Fibroblast of skin of right quadriceps (primary cell): ENCODE measurements at places on chromosomes 12 and 14.
A peak's percentile ranks its signal among the peaks of the same experiment; 100 is the strongest.

GRCh38 chr12:95908573-95908972 lies 33.8 kb downstream of the CCDC38 start:
- peak; percentile 59 for DNase-seq

DNA sequence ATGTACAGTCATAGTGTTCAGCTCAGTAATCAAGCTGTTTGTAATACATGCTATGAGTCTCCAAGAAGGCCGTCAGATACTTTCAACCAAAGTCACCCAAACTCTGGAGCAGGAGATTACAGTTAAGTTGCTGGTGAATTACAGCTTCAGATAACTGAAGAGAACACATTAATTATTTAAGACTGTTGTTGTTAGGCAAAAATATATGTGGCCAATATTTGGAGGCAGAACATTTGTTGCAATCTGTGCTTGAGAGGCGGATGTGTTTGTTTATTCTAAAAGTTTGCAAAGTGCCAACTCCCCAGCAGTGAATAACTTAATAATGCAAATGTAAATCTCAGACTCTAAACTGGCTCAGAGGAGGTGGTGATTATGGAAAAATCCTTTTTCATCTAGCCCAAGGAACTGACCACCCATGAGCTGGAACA lies 300.7 kb upstream of the TBX3 start:
- DNase-seq: no peak

- DNase-seq: no peak
Observed at GRCh38 chr14:94043111-94043755, 17.1 kb downstream of the OTUB2 start.

GRCh38 chr12:33314223-33314622 lies 125.4 kb downstream of the SYT10 start:
- DNase-seq: no peak

DNA sequence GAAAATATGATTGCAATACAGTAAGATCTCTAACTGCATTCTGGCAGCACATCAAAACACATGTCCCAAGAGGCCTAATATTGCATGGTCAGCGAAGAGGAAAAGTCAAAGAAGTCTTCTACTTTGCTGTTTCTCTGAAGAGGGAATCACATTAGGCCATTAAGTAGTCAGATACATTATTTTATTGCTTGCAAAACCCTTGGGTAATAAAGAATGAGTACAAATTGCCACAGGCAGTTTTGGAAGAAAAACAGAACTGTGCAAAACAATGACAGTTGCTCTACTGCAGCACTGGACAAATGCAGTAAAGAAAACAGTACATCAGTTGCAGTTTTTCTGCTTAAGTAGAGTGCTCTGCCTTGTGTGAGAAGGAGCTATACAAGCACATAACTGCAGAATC lies 211.9 kb downstream of the MED13L start:
- peak; percentile 20 for DNase-seq

DNA sequence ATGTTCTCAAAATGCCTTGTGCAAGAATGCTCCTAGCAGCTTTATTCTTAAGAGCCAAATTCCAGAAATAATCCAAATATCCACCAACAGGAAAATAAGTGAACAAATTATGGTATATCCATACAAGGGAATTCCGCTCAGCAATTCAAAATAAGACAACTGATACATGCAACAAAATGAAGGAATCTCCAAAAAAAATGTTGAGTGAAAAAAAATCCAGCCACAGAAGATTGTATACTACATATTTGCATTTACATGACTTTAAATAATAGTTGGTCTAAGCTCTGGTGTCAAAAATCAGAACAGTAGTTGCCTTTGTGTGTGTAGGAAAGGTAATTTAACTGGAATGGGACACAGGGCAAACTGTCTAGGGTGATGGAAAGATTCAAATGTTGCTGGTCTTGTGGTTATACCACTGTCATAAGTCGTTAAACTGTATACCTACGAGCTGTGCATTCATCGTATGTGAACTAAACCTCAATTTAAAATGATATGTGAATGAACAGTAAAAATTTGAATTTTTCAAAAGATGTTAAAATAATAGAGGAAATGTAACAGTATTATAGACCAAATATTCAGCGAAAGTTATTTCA lies 3.2 kb downstream of the CD69 start:
- no peak for DNase-seq

GRCh38 chr12:5505116-5505515 lies 73.2 kb downstream of the NTF3 start:
- no peak for DNase-seq

GRCh38 chr12:109883461-109883860 lies 3.1 kb upstream of the GLTP start:
- DNase-seq: no peak

DNA sequence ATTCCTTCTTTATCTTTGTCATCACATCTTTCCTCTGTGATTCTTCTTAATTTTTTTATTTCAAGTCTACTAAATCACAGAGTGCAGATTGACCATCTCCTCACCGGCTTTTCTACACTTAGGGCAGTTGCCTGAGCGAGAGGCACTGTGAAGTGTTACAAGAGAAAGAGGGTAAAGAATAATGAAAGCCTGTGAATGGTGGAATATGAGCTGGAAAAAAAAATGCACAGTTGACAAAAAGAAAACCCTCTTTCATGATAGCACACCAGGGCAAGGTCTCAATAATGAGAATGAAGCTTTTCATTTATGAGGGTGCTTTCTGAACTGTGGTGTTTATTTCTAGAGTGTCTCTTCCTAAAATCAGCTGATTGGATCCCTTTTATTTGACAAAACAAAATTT lies 106.2 kb upstream of the PDE3A start:
- no peak for DNase-seq

DNA sequence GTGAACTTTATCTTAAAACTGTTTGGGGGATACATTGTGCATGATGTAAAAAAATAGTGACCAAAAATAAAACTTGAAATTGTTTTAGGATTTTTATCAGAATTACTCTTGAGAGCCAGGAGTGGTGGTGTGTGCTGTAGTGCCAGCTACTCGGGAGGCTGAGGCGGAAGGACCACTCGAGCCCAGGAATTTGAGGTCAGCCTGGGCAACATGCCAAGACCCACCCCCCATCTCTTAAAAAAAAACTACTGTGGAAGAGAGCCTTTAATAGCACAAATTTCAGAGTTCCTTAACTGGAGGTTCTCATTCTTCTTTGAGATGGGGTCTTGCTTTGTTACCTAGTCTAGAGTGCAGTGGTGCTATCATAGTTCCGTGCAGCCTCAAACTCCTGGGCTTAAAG lies 21.5 kb downstream of the CPSF2 start:
- peak; percentile 13 for DNase-seq

DNA sequence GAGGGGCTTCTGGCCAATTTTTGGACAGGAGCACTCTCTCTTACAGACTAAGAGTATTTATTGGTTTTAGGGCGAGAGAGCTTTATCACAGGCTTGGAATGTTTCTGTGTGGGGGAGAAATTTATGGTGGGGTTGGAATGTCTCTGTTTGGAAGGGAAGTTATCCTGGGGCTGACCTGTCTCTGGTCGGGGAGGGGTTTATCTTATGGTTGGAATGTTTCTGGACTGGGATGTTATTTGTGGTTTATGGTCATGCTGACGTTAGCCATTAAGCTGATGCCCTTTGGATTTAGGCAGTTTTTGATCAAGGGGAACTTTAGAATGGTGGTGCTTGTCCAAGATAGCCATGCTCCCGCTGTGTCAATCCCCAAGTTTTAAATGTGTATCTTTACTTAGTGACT lies 614.8 kb downstream of the DIO2 start:
- DNase-seq: peak; percentile 79

DNA sequence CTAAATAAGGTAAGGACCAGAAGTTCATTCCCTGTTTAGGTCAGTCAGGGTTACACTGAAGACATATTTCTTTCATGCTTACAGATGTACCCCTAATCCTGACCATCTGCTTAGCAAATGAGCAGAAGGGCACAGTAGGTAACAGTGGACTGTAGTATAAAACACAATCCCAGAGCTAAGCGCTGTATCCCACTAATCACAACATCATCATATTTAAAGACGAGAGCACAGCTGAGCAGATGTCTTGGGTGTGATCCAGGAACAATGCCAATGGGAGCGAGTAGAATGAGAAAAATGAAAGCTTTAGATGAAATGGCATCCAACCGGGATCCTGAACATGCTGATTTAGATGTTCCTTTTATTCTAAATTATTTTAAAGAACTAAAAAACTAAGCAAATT lies 213.4 kb downstream of the CCER1 start:
- DNase-seq: no peak

DNA sequence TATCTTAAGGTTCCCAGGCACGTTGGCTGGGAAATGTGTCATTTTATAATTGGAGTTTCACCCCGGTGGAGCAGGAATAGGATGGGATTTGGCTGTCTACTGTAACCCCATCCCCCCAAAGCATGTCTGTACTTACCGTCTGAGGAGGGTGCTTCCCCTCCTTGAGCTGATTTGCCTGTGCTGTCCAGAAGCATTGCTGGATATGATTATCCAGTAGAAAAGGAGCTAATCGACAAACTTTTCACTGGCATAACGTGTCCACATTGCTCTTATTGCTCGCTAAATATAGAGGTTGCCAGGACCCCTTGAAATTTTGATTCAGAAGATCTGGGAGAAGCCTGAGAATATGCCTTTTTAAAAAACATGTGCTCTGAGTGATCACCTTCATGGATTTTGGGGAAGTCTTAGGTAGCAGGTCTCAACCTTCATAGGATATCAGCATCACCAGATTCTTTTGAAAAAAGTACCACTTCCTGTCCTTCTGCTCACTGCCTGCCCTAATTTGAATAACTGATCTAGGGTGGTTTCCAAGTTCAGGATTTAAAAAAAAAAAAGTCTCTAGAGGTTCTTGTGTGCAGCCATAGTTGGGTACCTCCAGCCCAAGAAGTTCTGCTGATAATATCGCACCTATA lies 80.4 kb upstream of the KCNA1 start:
- no peak for DNase-seq

DNA sequence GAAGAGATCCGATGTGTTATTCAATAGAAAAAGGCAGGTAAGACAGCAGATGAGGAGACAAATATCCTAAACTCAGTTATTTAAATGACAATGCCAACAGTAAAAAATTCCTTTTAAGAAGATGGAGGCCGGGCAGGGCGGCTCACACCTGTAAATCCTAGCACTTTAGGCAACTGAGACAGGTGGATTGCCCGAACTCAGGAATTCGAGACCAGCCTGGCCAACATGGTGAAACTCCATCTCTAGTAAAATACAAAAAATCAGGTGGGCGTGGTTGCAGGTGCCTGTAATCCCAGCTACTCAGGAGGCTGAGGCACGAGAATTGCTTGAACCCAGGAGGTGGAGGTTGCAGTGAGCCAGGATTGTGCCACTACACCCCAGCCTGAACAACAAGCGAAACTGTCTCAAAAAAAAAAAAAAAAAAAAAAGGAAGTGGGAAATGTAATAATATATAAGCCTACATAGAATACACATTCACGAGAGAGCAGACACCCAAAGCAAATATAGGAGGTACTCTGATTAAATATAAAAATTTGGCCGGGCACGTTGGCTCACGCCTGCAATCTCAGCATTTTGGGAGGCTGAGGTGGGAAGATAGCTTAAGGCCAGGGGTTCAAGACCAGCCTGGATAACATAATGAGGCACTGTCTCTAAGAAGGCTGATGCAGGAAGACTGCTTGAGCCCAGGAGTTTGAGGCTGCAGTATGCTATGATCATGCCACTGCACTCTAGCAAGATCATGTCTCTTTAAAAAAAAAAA lies 19.0 kb downstream of the CORO1C start:
- no peak for DNase-seq

GRCh38 chr14:21987937-21988336 lies 314.3 kb upstream of the OR4E1 start:
- DNase-seq: peak; percentile 1

DNA sequence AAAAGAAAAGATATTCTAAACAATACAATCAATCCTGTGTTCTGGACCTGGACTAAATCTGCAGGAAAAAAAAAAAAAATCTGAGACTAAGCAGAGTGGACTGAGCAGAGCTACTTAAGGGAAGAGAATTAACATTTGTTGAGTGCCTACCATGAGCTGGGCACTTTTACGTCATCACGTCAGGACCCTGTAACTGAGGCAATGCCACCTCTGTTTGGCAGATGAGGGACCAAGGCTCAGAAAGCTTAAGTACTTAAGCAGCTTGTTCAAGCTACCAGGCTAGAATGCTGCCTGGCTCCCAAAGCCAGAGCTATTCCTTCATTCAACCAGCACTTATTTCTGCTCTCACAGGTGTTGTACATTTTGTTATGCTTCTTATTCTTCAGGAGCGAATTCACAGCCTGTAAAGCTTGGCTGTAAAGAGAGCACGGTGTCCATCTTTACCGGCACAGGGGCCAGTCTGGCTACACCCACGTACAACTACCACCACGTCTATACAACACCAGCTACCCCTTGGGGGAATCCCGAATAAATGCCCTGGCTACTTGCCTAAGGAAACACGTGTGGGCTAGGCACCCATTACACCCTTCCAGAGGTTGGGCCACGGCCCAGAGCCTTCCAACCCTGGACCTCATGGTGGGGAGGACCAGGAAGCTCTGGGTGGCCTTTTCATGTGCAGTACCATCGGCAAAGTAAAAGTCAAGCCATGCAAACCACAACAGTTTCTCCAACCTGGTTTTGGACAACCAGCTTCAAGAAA lies 27.0 kb downstream of the TMCC3 start:
- DNase-seq: no peak

GRCh38 chr12:95116773-95117172 lies 43.4 kb upstream of the NR2C1 start:
- DNase-seq: no peak

- DNase-seq: peak; percentile 11
Observed at GRCh38 chr14:72961579-72962335, 35.5 kb downstream of the DCAF4 start.

DNA sequence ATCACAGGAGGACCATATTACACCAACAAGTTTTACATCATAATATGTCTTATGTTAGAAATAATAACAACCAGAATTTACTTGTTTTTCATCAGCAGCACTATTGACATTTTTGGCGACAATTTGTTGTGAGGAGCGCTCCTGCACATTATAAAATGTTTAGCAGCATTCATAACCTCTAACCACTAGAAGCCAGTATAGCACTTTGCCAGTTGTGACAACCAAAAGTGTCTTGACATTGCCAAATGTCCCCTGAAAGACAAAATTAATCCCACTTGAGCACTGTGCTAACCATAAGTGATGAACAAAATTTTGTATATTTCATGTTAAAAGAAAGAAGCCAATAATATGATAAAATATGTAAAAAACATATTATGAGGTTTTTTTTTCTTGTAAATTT lies 356.9 kb upstream of the LMO3 start:
- DNase-seq: no peak

DNA sequence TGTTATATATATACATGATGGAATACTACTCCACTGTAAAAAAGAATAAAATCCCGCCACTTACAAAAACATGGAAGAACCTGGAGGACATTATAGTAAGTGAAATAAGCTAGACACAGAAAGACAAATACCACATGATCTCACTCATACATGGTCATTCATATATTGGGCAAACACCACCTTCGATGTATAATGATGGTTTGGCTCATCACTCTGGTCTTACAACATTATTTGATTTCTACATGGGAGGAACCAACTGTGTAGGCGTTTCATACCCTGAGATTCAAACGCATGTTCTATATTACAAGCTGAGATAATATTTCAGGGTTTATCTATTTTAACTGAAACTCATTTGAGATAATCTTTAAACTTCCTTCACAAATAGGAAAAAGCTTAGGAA lies 48.3 kb downstream of the ABCD2 start:
- no peak for DNase-seq
